ENCODE measurements at places on chromosomes 2 and 18. TPM values are rescaled to one million over a fixed set of nuclear protein-coding genes. Genes with fewer than 3 reads are reported as not detected.

- DNase-seq, result no peak
These were observed 24.8 kb downstream of the FBLN7 start for GRCh38 chr2:112162956-112163355.

DNA sequence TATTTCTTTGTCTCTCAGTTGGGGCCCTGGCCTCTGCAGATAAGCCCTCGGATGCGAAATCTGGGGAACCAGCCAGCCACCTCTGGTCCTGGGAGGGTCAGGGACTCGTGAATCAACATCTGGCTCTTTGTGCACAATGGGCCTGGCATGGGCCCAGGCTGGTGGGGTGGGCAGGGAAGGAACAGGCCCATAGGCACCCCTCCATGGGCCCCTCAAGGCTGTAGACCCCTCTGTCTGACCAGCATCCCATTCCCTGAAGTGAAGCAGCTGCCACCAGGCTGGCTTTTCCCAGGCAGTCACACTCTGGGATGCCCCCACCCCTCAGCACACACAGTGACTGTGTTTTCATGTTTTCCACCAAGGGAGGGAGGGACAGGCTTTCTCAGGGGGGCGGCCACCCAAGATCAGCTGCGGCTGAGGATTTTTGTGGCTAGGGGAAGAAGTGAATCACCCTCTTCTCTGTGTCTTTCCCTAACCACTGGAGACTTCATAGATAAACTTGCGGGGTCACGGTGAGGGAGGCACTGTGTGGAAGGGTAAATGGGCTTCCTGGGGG lies 166.0 kb downstream of the AGAP1 start:
- DNase-seq, result no peak

DNA sequence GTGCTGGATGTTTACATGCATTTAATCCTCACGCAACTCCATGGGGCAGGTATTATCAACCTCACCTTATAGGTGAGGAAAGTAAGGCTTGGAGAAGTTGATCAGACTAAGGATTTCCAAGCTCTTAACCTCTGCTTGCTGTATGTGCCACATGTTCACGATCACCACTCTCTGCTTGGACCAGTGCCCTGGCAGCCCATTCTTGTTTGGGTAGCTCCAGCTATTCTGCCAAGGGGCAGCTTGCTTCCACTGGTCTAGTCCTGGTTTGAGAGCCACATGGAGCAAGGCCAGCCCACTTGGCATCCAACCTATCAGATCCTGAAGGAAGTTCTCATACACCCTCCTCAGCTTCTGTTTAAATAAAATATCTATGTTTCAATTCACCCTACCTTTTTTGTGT lies 14.3 kb downstream of the PLB1 start:
- DNase-seq, result no peak

Gene PLEKHH2
- 7.3 TPM for total RNA-seq

Gene LRP2
- 0.82 TPM for total RNA-seq

DNA sequence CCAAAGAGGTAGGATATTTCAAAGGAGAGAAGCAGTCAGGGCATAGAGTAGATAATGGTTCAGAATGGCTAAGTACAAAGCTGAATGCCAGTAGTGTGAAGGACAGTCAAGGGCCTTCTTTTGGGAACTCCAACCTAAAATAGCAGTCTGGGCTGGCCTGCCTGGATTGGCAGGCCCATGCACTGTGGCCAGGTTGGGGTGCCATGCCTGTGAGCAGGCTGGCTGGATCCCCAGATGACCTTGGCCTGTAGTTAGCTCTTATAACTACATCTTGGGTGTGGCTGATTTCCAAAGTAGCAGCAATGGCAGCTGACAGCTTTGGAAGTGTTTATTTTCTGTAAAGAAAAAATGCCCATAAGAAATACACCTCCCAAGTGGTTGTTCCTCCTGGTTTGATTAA lies 51.5 kb upstream of the ITGB6 start:
- no peak for DNase-seq

Gene ALPP
- not detected for total RNA-seq

DNA sequence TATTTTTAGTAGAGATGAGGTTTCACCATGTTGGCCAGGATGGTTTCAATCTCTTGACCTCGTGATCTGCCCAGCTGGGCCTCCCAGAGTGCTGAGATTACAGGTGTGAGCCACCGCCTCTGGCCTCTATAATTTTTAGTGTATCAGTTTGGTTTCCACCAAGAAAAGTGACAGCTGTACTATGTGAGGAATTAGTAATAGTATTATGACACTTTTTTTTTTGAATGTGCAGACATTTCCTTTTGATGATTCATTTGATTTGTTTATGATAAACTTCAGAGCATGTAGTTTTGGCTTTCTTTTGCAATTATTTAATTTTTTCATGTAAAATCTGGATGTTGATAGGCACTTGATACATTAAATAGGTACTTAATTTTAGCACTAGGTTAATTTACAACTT lies 61.5 kb downstream of the PTPN4 start:
- no peak for DNase-seq

Gene AFF3
- total RNA-seq, result 56.7 TPM

- peak; percentile 70 for DNase-seq
These were observed 3.4 kb upstream of the DUSP2 start for GRCh38 chr2:96148410-96149217.

DNA sequence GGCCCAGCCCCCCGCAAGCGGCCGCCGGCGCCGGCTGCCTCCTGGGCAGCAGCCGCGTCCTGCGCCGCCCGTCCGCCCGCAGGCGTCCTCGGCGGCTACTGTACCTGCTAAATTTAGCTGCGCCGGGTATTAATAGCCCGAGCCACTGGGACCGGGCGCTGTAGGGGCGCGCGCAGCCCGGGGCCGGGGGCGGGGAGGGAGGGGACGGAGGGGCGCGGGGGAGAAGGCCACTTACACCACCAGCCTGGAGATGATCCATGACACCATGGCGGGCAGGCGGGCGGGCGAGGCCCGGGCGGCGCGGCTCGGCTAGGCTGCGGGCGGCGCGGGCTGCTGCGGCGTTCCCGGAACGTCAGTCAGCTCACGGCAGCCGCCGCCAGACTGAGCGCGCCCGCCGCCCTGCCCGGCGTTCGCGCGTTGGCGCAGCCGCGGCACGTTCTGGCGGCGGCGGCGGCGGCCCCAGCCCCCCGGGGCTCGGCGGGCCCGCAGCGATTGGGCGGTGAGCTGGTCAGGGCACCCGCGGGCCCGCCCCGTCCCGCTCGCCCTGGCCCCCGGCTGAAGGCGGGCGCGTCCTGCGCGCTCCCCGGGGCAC lies at the start of gene REEP1:
REEP1 (minus strand) TSS at position 383 of the 592 bp plus-strand sequence; CDS start at position 267, 116 bp downstream.
- DNase-seq, result peak; percentile 62

DNA sequence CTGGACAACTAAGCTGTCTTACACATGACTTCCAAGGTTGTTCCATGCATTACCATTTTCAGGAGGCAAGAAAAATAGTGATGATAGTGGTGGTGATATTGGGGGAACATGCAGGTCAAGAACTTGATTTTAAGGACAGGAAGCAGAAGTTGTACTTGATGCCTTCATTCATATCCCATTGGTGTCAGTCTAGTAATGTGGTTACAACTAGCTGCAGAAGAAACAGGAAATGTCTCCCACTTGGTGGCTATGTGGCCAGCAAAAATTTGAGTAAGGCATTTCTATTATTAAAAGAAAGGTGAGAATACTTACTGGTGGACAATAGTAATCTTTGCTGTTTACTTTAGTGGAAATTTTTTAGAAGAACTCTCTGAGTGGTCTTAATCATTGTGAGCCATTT lies 103.4 kb downstream of the ALMS1 start:
- no peak for DNase-seq

GRCh38 chr2:75098856-75099255 lies 100.5 kb downstream of the TACR1 start:
- no peak for DNase-seq

DNA sequence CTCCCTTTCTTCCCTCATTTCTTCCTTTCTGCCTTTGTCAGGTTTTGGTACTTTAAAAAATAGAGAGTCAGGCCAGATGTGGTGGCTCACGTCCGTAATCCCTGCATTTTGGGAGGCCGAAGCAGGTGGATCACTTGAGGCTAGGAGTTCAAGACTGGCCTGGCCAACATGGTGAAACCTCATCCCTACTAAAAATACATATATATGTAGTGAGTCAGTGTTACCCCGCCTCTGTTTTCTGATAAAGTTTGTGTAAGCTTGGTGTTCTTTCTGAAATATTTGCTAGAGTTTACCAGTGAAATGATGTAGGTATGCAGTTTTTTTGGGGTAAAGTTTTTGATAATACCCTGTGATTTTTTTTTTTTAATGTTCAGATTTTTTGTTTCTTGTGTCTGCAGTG lies 58.8 kb downstream of the DGKD start:
- no peak for DNase-seq

- DNase-seq, result no peak
These were observed 94.8 kb upstream of the LPIN2 start for GRCh38 chr18:3107740-3108151.

Gene SELENOI
- total RNA-seq, result 63.6 TPM

DNA sequence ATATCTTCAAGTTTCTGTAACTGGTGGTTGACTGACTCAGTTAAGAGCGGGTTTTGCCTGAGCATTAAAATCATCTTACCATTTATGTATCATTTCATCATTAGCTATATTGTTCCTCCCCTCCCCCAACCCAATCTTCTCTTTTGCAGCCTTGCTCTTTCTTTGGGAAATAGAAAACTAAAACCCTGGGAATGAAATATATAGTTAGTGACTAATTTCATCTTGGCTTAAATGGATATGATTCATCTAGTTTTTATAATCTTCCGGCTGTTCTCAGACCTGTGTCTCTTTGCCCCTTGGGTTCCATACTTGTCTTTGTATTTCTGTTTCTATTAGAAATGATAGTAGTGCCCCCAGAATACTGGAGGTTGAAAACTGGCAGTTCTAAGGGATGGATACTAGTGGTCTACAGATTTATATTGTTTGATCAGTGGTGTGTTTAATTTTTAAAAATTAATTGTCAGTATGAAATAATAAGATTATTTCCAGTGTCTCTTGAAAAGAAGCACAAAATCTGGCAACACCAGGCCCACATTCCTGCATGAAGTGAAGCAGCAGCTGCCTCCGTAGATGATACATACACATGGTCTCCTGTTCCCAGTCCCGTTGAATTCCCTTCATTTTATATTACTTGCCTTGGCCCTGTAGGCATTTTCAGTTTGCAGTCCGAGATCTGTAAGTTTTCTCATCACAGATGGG lies 44.5 kb downstream of the PHLPP1 start:
- DNase-seq, result no peak

- no peak for DNase-seq
These were observed 9.8 kb downstream of the CD302 start for GRCh38 chr2:159788253-159788652.

DNA sequence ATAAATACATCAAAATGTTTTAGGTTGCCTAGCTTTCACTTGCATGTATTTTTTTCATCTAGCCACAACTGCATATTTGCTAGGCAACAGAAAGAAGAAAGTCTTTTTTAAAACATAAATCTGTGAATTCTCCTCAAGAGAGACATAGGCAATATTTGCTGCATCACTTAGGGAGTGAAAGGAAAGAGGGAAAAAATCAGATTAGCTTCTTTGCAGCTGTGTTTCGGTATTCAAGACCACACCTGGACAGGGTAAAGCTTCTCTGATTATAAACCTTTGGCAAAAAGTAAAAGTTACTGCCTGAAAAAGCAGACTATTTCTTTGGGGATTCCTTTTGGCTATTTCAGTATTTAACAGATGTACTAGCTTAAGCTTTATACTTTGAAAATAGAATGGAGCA lies 280.9 kb upstream of the ZSWIM2 start:
- DNase-seq, result no peak

Gene TMEM182
- 2.0 TPM for total RNA-seq

Gene CDK15
- total RNA-seq, result 0.82 TPM

Gene LRP1B
- 84.0 TPM for total RNA-seq

DNA sequence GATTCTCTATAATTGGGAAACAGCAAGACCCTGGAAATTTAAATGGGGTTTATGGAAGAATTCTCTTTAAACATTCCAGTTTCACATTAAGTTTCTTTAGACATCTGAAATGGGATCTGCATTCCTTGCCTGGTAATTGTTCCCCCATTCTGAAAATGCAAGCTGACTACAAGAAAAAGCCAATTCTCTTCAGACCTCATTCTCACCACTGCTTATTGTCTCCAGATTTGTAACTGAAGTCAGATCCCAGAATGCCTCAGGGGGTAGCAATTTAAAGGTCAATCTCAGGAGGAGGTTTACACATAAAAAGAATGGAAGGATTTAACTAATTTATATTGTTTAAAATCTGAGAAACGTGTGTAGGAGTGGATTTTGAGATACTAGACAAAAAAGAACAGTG lies 41.2 kb downstream of the COL3A1 start:
- no peak for DNase-seq

Gene NEDD4L
- 108 TPM for total RNA-seq

All from frontal cortex (tissue), 4 donors.